ENCODE measurements at places on chromosomes 7 and 10. TPM values are rescaled to one million over a fixed set of nuclear protein-coding genes. Genes with fewer than 3 reads are reported as not detected.

- no peak for DNase-seq
- H3K4me1 ChIP-seq: peaks cover 11% of the 10 kb centered on the region
- H3K27me3 ChIP-seq: peaks cover 10% of the 10 kb centered on the region
- no peaks in the 10 kb centered on the region for H3K36me3 ChIP-seq
- no peak overlapping the region for H3K27ac ChIP-seq
Measured at GRCh38 chr10:77800320-77800719, 126.2 kb downstream of the DLG5 start.

GRCh38 chr10:101774589-101775272 is 1.2 kb downstream of the FGF8 start:
- DNase-seq: no peak
- H3K4me1 ChIP-seq: peaks cover 28% of the 10 kb centered on the region
- no peaks in the 10 kb centered on the region for H3K36me3 ChIP-seq
- H3K27ac ChIP-seq: no peak overlapping the region
- H3K27me3 ChIP-seq: peaks cover 55% of the 10 kb centered on the region

The TRIM50 gene
- total RNA-seq: not detected

The CCDC3 gene
- total RNA-seq: not detected

The CNNM1 gene
- total RNA-seq: 0.49 TPM

- no peak overlapping the region for H3K4me3 ChIP-seq
- H3K4me1 ChIP-seq: no peaks in the 10 kb centered on the region
- H3K27ac ChIP-seq: no peak overlapping the region
Measured at GRCh38 chr7:16234493-16235146, 186.7 kb downstream of the CRPPA start.

DNA sequence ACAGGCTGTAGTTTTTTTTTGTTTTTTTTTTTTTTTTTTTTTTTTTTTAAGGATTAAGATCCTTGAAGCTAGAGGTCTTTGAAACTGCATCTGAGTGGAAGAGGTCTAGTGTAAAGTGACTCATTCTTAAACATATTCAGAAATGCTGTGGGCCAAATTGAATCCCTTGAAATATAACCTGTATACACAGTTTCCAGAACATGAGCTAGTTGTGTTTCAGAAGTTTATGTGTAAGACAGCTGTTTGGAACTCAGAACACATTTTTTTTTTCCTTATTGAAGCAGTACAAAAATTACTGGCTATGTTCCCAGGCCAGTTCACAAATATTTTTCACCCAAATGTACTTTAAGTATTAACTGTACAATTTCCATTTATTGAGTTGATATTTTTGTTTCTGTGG is 67.9 kb downstream of the PPP1R9A start:
- DNase-seq: no peak
- H3K27ac ChIP-seq: no peak overlapping the region
- H3K36me3 ChIP-seq: no peaks in the 10 kb centered on the region
- peaks cover 9% of the 10 kb centered on the region for H3K27me3 ChIP-seq

DNA sequence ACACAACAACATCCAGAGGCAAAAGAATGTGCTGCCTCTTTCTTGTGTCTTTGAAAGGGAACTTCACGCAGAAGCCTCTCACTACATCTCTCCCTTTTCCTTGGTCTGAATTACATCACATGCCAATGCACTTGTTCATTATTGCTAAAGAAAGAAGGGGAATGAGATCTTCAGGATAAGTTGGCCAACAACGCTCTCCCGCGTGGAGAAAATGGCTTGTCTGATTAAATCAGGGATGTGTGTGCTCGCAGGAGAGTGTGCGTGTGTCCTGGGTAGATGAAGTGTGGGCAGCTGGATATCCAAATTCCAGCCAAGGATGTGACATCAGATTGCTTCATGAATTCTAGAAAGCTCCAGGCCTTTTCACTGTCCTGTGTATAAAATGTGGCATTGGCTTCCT is 541.6 kb upstream of the FZD8 start:
- H3K4me3 ChIP-seq: no peak overlapping the region
- peaks cover 7% of the 10 kb centered on the region for H3K36me3 ChIP-seq
- H3K27me3 ChIP-seq: no peaks in the 10 kb centered on the region

DNA sequence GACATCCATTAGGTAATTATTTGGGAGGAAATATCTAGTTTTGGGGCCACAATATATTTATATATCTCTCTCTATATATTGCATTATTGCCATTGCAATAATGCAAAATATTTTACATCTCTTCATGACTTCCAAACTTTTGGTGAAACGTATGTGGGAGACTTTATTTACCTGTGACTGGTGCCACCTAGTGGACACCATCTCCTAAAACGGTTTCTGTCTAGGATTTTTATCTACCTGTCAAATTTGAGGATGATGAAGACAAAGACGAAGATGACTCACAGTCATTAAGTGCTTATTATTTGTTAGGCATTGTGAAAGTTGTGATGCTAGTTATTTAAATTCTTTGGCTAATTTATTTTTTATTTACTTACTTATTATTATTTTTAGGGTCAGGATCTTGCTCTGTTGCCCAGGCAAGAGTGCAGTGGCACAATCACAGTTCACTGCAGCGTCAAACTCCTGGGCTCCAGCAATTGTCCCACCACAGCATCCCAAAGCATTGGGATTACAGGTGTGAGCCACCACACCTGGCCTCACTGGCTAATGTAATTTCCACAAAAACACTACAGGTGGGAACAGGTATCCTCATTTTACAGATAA is 18.7 kb upstream of the CBLL1 start:
- DNase-seq: peak; percentile 54
- no peak overlapping the region for H3K27ac ChIP-seq
- H3K4me3 ChIP-seq: no peak overlapping the region
- H3K27me3 ChIP-seq: peaks cover 28% of the 10 kb centered on the region
- H3K36me3 ChIP-seq: no peaks in the 10 kb centered on the region

The GRM3 gene
- not detected for total RNA-seq
